ENCODE measurements at places on chromosomes 5 and 9.

- no peak for DNase-seq
Observed at GRCh38 chr9:24932785-24933184, 387.1 kb upstream of the IZUMO3 start.

GRCh38 chr5:83517072-83517687 is 45.6 kb downstream of the VCAN start:
- DNase-seq: no peak

GRCh38 chr5:57028161-57028560 is 76.2 kb upstream of the MIER3 start:
- no peak for DNase-seq

DNA sequence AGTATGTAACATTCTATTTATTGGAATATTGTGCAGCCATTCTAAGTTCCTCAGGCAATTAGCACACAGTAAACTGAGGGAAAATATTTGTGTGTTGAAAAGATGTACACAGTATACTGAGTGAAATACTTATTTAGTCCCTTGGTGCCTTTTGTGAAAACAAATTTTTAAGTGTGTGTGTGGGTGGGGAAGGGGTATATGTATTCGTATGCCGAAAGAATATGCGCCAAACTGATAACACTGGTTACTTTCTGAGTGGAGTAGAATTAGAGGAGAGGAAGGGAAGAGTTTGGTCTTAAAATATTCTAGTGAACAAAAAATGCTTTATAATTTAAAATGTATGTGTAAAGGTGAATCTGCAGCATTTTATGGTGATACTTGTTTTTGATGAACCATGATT is 3.1 kb downstream of the DCP2 start:
- no peak for DNase-seq

DNA sequence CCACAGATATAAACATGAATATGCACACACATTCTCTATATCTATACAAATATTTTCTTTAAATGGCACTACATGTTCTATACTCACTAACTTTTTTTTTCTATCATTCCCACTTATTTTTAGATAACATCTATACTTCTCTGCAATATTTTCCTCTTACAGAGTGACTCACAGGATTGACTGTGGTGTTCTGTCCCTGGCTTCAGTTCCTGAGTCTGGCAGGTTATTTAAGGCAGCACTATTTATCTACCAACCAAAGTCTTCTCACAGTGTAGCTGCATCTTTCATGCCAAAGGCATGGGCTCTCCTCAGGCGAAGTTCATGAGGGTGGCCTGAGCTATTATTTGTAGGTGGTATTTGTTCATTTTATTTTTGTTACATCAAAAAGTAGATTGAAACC is 409.0 kb downstream of the PRR16 start:
- no peak for DNase-seq

- DNase-seq: no peak
Observed at GRCh38 chr5:81757404-81757803, 6.5 kb upstream of the SSBP2 start.

- DNase-seq: no peak
Observed at GRCh38 chr5:80399526-80400239, 8.2 kb upstream of the ZFYVE16 start.

DNA sequence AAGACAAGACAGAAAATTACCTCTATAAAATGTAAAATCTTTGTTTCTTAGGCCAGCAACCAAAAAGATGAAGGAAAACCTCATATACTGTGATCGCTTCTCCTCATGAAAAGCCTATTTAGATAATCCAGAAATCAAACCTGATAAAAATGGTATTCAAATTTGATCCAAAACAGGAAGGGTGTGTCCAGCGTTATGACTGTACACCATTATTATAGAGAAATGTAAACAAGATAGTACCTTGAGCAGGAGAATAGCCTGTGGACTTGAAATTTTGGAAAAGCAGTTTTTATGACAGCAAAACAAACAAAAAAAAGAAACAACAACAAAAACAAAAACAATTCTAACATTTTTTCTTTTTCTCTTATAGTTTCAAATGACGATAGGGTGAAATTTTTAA is 1382.8 kb upstream of the CDH9 start:
- no peak for DNase-seq

DNA sequence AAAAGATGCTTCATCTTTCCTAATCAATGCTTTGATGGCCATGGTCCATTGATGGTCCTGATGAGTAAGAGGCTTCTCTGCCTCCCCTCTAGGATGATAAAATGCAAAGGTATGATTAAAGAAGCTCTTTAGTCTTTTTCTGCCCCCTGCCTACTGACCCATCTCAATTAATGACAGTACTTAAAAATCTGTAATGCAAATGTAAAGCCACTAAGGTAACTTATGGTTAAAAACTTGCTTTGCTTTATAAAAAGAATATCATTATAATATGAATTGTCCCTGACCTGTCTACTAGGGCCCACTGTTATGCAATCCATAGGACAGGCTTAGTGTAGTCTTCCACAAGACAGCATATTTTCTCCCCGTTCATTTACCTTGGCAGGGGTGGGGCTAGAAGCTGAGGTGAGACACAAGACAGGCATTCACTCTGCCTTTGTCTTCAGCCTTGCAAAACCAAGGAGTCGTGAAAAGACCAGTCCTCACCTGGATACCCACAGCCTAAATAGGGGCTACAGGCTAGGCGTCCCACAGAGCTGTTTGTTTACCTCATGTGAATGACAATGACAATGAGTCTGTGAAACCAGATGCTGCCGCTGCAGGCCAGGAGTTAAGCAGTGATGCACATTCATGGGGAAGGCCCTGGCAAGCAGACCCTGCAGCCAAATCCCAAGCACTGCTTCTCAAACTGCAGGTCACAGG is 60.4 kb downstream of the BNC2 start:
- DNase-seq: no peak

GRCh38 chr5:169298193-169298592 is 2.7 kb downstream of the SLIT3 start:
- no peak for DNase-seq

DNA sequence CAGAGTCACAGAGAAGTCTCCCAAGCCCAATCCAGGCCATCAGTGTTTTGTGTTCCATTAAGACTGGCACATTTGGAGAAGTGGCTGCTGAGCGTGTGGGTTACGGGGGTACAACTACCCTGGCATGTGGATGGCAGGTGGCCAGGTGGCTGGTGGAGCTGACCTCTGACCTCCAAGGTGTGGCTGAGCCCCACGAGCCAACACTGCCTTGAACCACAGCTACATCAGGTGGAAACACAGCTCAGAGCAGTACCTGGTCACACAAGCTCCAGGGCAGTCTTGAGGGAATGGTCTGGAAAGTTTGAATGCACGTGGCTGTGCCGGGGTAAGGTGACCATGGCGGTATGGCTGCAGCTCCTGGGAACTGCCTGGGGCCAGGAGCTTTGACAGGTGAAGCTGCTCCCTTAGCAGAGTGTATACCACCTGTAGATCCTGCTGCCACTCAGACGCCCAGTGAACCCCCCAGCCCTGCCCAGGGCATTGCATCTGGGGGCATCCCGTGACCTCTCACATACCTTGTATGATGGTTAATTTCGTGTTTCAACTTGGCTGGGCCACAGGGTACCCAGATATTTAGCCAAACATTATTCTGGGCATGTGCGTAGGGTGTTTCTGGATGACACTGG is 207.9 kb downstream of the GADD45G start:
- no peak for DNase-seq

DNA sequence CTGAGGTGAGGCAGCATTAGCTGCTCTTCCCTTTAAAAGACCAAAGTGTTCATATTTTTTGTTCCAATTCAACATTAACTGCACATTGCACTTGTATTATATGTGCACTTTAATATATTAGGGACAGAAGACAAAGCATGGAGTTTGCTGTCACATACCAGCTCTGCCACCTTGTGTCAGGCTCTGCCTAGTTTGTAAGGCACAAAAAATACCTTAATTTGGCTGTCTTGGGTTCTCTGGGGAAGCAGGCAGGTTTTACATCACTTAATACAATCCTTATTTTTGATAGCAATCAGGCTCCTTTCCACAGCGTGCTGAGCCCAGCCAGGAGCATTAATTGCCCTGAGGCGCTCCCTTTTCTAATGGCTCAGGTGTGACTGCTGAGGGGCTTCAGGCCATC is 131.8 kb downstream of the SCAMP1 start:
- no peak for DNase-seq

DNA sequence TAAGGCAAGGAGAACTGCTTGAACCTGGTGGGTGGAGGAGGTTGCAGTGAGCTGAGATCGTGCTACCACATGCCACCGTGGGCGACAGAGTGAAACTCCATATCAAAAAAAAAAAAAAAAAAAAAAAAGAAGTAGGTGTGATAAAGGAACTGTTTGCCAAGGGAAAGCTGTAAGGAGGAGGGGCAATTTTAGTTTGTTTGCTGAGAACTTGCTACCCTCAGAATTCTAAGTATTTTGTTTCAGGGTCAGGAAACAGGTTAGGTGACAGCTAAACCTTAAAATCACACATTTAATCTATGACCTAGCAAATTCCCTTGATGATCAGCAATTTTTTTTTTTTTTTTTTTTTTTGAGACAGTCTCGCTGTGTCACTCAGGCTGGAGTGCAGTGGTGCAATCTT is 7.2 kb upstream of the ARRDC3 start:
- no peak for DNase-seq

GRCh38 chr5:149869411-149869821 is 75.2 kb downstream of the PDE6A start:
- no peak for DNase-seq

DNA sequence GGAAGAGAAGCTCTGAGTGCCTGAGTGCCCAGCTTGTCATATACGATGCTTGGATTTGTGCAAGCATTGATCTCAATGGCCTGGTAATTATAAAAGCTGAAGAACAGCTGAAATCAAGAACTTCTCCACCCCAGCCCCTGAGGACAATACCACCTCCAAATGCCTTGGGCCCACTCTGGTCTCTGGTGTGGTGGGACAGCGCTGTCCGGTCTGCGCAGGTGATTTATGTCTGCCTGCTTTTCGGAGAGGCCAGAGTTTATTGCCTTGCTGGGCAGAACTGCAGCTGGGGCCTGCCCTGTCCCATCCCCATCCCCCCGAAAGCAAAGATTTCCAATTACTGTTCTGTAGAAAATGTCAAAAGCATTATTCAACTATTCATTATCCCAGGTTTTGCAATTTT is 1.1 kb upstream of the PDZD2 start:
- DNase-seq: no peak

- no peak for DNase-seq
Observed at GRCh38 chr5:17690473-17690872, 56.2 kb downstream of the TAF11L14 start.

- no peak for DNase-seq
Observed at GRCh38 chr9:132414731-132415130, 4.7 kb downstream of the CFAP77 start.

DNA sequence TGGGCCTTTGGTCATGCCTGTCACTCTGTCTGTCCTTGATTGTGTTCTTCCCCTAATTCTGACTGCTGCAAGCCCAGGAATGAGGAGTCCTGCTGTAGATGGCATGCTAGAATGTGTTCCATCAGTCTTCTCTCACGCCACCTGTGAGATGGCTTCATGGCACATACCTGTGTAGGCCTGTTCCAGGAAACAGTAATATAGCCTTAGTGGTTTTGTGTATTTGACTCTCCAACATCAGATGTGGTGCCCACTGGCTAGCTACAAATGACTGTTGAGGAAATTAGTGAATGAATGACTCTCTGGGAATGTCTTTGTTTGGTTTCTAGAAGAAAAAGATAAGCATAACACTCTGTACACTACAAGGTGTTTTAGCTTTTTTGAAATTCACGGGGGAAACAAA is 367.5 kb downstream of the KDM4C start:
- DNase-seq: no peak

DNA sequence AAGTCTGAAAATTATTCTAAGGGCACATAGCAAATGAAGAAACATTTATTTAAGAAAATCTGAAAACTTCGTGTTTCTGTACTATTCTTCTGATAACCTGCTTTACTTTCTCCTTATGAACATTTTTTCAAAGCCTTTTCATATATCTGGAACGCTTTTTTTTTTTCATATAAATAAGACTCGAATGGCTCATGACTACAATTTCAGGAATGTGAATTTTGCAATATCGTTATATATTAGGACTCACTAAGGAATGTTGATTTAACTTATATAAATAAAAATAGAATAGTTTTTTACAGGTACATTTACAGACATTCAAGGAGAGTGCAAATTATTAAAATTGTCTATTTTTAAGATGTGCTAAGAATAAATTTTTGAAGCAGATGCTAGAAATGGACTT is 42.9 kb downstream of the GPBP1 start:
- DNase-seq: no peak

GRCh38 chr9:107638521-107639310 is 149.1 kb upstream of the KLF4 start:
- no peak for DNase-seq

DNA sequence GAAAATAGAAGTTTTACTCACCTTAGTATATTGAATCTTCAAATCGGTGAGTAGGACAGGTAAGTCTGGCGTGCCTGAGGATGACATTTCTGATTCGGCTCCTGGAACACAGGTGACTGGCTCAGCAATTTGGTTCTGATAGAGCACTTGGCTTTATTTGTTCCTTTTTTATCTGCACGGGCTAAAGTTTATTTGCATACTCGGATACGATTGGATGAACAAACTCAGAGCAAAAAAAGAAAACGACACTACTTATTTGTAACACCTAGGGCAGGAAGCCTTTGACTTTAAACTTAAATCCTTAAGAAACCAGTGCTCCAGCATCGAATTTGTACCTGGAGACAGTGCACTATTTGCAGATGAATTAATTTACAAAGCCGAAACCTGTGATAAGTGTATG is at the start of gene ALDH1A1:
Gene ALDH1A1 (minus strand): TSS at position 140 of the 400 bp plus-strand sequence. CDS start 53 bp downstream, at position 87.
- no peak for DNase-seq

- no peak for DNase-seq
Observed at GRCh38 chr5:179955630-179956029, 47.9 kb upstream of the TBC1D9B start.

DNA sequence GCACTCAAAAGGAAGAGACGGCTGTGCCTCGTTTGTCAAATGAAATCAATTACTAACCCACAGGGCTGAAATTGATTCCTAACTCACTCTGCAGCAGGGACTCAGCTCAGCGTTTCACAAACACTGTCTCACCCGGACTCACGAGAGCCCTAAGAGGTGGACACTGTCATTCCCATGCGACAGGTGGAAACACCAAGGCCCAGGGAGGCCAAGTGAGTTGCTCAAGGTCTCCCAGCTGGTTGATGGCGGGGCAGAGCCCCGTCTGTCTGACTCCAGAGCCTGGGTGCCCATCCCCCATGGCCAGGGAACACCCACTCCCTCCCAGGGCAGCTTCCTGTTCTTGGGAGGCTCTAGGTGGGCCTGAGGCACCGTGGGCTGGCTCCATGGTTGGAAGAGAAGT is 1.3 kb upstream of the PLPP7 start:
- no peak for DNase-seq

- no peak for DNase-seq
Observed at GRCh38 chr9:84294241-84294950, 46.2 kb downstream of the SLC28A3 start.
